NCI-H69 (cell line): ENCODE measurements at places on chromosomes 3 and 15.

GRCh38 chr3:24464389-24464788 is 30.3 kb downstream of the THRB start:
- no peak for DNase-seq

DNA sequence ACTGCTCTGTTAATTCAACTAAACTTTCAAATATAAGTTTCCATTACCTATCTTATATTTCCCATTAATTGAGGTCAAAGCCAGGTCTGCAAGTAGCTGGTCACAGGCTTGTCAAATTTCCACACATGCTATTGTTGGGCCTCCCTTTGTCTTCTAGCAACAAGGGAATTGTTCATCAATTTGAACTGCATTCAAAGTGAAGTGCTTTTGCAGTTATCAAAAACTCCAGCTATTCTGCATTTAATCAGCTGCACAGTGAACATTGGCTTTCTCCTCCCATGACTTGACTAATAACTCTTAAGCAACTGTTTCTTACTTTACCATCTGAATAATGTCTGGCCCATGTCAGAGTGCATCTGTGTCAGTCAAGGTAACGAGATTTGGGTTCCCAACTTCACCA is 198.4 kb downstream of the KCNH8 start:
- no peak for DNase-seq

DNA sequence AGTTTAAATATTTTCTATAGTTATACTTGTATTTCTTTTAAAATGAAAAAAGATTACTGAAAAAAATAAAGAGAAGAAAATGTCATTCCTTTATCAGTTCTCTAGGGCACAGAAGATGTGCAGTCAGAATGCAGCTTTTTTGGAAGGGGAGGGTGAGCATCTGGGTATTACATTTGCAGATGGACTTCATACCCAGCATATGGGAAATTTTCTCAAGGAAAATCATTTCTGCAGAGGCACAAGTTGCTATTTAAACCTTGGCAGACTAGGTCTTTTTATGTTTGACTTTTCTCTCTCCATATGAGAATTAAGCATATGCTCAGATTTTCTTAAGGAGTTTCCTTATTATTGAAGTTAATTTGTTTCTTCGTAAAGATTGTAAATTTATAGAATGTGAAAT is 39.5 kb upstream of the ZNF385D start:
- peak; percentile 0 for DNase-seq

DNA sequence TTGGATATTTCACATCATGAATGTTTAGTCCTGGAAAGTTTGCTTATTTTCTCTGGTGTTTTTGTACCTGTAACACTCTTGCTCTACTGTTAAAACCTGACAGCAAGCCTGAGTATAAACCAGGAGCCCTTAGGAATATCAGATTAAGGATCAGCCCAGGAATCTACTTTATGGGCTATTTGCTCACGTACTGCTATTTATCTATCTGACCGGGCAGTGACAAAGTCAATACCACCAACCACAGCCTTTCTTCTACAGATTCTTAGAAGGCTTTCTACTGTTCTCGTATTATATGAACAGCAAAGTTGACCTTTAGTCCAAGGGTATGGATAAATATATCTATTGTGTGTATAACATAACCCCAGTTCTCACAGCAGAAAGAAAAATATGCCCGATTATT is 521.2 kb downstream of the RBMS3 start:
- no peak for DNase-seq

- DNase-seq = no peak
Measured at GRCh38 chr3:4351164-4351855, 48.1 kb downstream of the SETMAR start.

- DNase-seq = peak; percentile 28
Measured at GRCh38 chr15:48176112-48176511, 2.0 kb downstream of the MYEF2 start.

DNA sequence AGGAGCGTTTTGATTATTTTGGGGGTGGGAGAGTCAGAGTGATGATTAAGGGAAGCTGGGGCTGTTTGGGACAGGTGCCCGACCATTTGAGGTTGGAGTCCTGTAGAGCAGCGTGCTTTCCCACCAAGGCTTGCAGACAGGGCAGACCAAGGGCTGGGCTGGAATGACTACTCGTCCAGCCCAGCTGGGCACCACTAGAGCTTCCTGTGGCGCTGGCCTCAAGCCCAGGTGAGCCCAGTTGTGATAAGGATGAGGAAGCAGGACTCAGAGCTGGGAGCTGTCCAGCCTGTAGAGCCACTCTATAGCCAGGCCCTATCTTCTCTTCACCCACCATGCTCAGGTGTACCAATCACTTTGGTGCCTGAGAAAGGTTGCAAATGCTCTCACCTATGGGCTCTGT is 75.8 kb upstream of the ACAN start:
- DNase-seq = no peak

DNA sequence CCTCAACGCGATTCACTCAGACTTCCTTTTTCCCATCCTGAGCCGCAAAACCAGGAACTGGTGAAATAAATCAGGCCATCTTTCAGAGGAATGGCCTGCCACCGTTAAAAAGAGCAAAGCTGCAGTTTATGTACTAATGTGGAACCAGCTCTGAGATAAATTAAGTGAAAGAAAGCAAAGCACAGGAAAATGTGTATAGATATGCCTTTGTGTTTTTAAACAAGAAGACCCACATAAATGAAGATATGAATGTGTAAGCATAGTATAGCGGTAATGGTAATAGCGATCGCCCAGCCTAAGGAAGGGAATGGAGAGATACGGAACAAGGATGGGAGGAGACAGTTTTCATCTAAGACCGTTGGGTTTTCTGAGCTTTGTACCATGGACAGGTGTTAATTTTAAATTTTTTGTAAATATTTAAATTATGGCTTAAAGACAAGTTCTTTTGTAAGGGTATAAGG is 30.8 kb upstream of the RPN1 start:
- DNase-seq = no peak

- DNase-seq = no peak
Measured at GRCh38 chr3:196208942-196209695, 2.1 kb downstream of the ZDHHC19 start.

DNA sequence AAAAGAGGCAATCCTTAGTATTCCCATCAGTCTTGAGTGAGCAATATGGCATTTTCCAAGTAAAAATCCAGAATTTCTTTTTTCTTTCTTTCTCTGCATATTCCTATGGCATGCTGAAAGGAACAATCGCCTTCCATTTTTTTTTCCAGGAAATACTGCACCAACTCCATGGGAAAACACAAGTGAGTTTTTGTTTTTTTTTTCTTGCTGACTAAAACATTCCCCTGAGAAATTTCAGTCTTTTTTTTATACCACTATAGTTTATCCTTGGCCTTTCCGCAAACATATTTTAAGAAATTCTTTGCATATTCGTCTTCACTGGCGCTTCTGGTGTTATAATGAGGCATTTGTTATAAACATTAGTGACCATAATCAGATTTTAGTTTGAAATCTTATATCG is 429.6 kb upstream of the MDFIC2 start:
- no peak for DNase-seq

- DNase-seq = no peak
Measured at GRCh38 chr3:124824286-124824915, 62.8 kb downstream of the ITGB5 start.

- no peak for DNase-seq
Measured at GRCh38 chr3:129622226-129622874, 15.9 kb upstream of the PLXND1 start.

GRCh38 chr15:50800715-50801114 is 35.2 kb upstream of the SPPL2A start:
- DNase-seq = no peak

DNA sequence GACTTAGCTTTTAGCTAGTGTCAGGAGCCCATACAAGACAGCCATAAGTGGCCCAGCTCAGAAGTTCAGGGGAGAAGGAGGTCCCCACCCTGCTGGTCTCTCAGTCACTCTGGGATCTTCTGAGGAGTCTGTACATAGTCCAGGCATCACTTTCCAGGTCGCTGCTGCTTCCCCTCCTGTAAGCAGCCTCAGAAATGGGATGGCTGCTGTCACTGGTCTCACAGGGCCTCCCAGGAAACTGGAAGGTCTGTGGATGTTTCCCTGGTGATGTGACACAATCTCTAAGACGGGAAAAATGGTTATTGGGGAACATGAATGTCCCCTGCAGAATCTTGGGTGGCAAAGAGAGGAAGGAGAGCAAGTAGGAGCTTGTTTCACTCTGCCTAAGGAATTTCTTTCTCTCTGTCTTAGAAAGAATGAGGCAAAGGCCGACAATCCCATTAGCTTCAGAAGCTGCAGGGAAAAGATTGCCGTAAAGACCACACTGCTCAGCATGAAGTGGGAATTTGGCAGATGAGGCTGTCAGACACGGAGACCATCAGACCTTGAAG is 43.2 kb upstream of the TNFAIP8L3 start:
- no peak for DNase-seq

- DNase-seq = no peak
Measured at GRCh38 chr3:117350371-117350770, 640.8 kb downstream of the TUSC7 start.

- DNase-seq = no peak
Measured at GRCh38 chr3:190608850-190609589, 95.1 kb downstream of the IL1RAP start.

- DNase-seq = no peak
Measured at GRCh38 chr15:69767191-69767590, 314.6 kb downstream of the RPLP1 start.

GRCh38 chr3:34312684-34313083 is 514.3 kb downstream of the PDCD6IP start:
- peak; percentile 56 for DNase-seq

DNA sequence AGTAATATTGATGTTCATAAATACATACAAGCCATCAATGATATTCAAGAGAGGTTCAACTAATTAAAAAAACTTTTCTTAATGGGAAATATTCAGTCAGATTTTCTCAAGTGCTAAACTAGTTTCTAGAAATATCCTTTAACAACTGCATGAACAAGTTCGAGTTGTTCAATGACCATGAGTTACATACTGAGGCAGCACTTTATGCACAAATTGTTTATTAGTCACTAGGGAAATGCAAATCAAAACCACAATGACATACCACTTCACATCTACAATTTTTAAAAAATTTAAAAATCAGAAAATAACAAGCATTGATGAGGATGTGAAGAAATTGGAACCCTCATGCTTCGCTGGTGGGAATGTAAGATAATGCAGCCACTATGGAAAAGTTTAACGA is 62.4 kb downstream of the RAD18 start:
- DNase-seq = no peak

DNA sequence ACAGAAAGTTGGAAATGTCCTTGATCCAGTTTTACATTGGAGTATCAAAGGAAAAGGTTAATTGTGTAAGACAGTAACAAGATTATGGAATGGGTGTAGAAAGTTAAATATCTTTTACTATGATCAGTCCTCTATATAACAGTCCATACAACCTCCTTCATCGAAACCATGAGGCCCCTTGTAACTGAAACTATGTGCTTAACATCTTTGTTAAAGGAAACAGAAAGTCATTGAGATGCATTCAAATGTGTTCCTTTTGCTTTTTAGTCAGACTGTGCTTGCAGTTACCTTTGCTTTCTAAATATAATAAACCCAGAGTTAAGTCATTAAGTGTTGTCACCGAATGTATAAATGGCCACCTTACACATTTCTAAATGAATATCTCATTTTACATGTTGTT is 1298.5 kb downstream of the ROBO2 start:
- DNase-seq = no peak

DNA sequence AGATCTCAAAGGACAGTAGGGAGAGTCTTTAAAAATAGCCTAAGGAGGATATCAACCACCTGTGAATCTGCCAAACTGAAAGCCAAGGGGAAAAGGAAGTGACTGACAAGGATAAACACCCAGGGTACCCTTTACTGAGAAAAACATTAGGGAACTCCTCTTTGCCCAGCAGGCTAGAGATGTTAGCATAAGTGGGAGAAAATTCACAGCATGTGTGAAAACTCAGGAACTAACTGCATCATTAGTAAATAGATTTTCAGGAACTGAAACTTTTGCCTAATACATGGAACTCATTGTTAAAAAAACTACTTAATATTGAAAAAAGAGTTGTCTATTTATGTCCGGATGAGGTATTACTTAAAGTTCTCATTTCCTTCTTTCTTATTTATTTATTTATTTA is 375.5 kb downstream of the NTRK3 start:
- no peak for DNase-seq

GRCh38 chr3:57756528-57757401 is 656 bp downstream of the SLMAP start:
- peak; percentile 41 for DNase-seq

DNA sequence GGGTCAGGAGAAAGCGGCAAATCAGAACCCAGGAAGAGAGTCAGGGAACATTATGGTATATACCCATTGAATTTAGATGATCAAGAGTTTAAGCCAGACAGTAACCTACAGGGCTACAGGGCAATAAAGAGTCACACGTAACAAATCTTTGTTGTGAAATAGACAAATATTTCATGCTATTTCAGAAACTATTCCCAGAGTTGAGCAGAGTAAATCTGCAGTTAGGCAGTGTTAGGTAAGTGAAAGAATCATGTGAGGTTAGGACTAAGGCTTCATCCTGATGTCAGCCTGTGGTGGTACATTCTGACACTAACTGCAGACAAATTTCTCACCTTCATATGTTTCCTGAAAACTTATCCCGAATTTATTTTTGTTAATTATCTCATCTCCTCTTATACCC is 153.0 kb downstream of the UBE2E2 start:
- no peak for DNase-seq

GRCh38 chr3:46930945-46931403 is 45.6 kb downstream of the CCDC12 start:
- DNase-seq = no peak

DNA sequence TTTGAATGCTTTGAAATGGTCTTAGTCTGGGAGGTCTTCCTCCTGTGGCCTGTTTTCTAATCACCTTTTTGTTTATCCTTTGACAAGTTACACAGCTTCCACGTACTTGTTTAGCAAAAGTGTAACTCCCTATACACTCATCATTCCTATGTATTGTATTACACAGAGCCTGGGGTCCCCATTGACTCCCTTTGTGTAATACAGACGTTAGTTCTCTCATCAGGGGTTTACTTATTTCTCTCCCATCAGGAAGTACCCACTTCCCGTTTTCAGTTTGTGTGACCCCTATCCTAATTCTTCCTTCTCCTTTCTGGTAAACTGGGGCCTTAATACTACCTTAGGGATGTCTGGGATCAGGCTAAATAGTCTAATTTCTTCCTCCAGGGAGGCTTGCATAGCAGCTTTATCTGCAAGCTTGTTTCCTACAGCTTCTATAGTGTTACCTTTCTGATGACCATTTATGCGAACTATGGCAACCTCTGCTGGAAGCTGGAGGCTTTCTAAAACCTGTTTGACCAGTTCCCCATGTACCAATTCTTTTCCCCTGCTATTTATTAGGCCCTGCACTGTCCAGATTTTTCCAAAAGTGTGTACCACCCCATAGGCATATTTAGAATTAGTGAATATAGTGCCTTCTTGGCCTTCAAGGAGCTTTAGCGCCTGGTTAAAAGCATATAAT is 22.4 kb downstream of the ARL8B start:
- no peak for DNase-seq

- DNase-seq = peak; percentile 5
Measured at GRCh38 chr3:112333381-112334317, 693 bp downstream of the CD200 start.

GRCh38 chr3:133453383-133453782 is 53.5 kb downstream of the BFSP2 start:
- peak; percentile 17 for DNase-seq
